ENCODE measurements at places on chromosomes 6 and 20.
A peak's percentile ranks its signal among the peaks of the same experiment; 100 is the strongest.

DNA sequence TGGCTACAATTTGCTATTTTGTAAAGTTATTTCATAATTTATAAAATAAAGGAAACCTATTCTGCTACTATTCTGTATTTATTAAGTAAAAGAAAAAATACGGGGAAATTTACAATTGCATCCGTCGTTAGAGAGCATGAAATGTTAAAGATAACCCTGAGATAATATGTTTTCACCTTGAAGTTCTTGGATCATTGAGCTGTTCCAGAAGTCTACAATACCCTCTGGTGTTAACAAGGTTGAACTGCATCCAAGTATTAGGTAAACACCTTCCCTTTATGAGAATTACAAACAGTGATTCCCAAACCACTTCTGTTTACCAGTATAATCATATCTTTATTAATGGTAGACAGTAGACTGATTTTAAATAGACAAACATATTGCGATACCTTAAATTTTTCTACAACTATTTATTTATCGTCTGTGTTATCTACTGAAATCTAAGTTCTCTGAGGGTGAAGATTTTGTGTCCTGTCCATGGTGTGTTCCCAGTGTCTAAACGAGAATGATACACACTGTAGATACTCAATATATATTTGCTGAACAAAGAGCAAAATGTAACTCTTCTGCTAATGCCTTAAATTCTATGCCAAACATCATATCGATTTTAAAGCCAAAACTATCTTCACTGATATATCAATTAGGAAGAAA lies 28.2 kb downstream of the TBC1D32 start:
- peak; percentile 21 for DNase-seq

- DNase-seq = no peak
Observed at GRCh38 chr6:22656706-22657351, 87.5 kb downstream of the HDGFL1 start.

DNA sequence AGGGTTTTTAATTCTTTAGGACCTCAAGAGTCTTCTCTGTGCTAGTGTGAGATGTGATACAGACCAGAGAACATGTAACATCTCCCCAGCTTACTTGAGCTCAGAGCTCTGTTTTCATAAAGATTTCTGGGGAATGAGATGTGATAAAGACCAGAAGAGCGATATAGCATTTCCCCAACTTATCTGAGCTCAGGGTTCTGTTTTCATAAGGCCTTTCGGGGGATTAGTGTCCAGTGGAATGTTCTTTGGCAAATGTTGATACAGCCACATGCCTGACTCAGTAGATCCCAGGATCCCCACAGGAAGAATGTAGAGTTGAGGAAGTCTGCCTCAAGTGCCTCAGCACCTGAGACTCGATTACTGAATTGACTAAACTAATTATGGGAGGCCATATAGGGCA lies 18.7 kb upstream of the TOP1 start:
- DNase-seq = no peak

DNA sequence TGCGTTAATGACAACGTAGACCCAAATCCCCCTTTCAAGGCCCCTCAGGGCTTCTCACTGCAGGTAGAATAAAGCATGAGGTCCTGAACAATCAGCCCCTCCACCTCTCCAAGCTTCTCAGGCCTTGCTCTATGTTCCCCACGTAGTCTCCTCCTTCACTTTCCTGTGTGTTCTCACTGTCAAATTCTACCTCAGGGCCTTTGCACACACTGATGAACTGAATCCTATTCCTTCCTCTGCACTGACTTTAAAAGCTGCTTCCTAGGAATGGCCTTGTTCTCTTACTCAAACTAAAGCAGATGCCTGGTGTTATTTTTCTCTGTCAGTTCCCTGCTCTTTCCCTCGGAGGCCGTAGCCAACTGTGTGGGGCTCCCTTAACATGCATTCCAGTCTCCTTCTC lies 66.8 kb upstream of the EDN1 start:
- no peak for DNase-seq

GRCh38 chr6:76886900-76887299 lies 576.4 kb downstream of the HTR1B start:
- no peak for DNase-seq

DNA sequence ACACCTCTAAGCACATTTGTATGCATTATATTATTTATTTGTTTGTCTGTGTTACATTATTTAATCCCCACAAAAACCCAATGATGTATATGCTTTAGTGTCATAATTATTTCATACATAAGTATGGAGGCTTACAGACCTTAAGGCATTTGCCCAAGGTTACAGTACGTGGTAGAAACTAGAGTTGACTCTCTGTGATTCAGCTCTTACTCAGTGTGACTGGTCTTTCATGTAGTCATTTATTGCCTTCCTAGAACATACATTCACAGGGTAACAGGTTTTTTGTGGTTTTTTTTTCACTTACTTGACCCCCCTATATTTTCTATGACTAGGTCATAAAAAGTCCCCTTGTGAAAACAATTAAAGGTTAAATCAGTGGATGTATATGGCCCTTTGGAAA lies 566.8 kb downstream of the TFAP2A start:
- DNase-seq = no peak

- DNase-seq = peak; percentile 65
Observed at GRCh38 chr20:46151936-46152335, 33.8 kb downstream of the CD40 start.

Measured in GM13977 (cell line).